ENCODE measurements at places on chromosomes 4 and X. TPM values are rescaled to one million over a fixed set of nuclear protein-coding genes. Genes with fewer than 3 reads are reported as not detected.

The SLITRK2 gene
- not detected for polyA plus RNA-seq

The LEF1 gene
- polyA plus RNA-seq = 69.1 TPM

The FATE1 gene
- not detected for polyA plus RNA-seq

The ZNF674 gene
- polyA plus RNA-seq = 1.3 TPM

The OCIAD1 gene
- polyA plus RNA-seq = 195 TPM

The UNC5C gene
- polyA plus RNA-seq = 11.0 TPM

The MAGEH1 gene
- 86.7 TPM for polyA plus RNA-seq

The RNF175 gene
- polyA plus RNA-seq = 1.4 TPM

The DACH2 gene
- polyA plus RNA-seq = 0.65 TPM

The TBX22 gene
- 0.87 TPM for polyA plus RNA-seq

The CENPVL1 gene
- 1.2 TPM for polyA plus RNA-seq

The BTC gene
- polyA plus RNA-seq = 0.79 TPM

The NAP1L2 gene
- polyA plus RNA-seq = 2.7 TPM

The PAK3 gene
- polyA plus RNA-seq = 4.7 TPM

DNA sequence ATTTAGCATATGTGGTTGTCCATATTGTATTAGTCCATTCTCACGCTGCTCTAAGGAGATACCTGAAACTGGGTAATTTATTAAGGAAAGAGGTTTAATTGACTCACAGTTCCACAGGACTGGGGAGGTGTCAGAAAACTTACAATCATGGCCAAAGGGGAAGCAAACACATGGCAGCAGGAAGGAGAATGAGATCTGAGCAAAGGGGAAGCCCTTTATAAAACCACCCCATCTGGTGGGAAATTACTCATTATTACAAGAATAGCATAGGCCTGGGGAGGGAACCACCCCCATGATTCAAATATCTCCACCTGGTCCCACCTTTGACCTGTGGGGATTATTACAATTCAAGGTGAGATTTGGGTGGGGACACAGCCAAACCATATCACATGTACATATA lies 122.6 kb upstream of the ANK2 start:
- no peak for DNase-seq

DNA sequence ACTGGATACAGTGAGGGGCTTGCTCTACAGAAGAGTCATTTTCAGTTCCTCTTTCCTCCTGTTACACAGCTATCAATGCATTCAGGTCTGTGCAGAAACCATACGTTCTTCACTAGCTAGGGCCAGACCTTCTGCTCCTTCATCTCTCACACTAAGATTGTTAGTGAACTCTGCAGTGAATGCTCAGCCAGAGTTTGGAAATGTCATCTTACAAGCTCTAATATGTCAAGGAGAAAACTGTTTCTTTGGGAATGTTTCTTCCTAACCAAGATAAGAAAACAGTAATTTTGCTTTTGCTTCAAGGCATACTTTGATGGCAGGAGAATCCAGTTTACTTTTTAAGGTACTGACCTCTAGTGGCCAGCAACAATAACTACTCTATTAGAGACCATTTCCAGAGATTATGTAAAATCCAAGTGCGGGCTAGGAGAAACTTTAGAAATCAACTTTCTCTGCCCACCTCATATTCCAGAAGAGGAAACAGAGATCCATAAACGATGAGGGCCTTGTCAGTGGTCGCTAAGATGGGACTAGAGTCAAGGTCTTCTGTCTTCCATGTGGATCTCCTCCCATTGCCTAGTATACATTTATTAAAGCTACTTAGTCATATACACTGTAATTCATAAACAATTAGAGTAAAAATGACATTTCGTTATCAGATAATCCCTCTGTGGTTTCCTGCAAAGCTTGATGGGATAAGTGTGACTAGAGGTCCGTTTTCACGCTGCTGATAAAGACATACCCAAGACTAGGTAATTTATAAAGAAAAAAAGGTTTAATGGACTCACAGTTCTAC lies 12.1 kb upstream of the CC2D2A start:
- peak; percentile 84 for DNase-seq

GRCh38 chr4:184826691-184827270 lies 1.0 kb upstream of the ACSL1 start:
- no peak for DNase-seq

GRCh38 chr4:123889507-123889906 lies 492.9 kb downstream of the SPRY1 start:
- peak; percentile 86 for DNase-seq

GRCh38 chrX:71301195-71301924 lies at the start of gene ITGB1BP2:
TSS of gene ITGB1BP2 (plus strand) at chrX:71301750. CDS start at chrX:71301807, 57 bp downstream.
- DNase-seq = peak; percentile 87

DNA sequence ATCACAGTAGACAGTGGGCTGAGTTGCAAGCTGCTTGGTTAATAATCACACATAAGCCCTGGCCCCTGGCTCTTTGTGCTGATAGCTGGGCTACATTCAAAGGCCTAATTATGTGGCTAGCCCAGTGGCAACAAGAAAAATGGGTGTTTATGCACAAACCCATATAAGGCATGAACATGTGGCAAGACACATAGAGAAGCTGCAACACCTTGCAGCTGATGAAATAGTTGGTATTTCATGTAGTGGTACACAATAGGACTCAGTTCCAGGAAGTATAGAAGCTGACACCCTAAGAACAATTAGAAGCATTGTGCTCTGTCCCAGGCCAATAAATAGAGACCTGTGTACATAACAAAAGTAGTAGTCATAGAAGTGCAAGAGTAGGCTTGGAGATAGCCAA lies 14.6 kb upstream of the ZNF630 start:
- no peak for DNase-seq

GRCh38 chrX:45428831-45429230 lies 228.2 kb upstream of the DIPK2B start:
- DNase-seq = peak; percentile 53

- DNase-seq = no peak
Observed at GRCh38 chr4:84778041-84778440, 188.4 kb downstream of the WDFY3 start.

DNA sequence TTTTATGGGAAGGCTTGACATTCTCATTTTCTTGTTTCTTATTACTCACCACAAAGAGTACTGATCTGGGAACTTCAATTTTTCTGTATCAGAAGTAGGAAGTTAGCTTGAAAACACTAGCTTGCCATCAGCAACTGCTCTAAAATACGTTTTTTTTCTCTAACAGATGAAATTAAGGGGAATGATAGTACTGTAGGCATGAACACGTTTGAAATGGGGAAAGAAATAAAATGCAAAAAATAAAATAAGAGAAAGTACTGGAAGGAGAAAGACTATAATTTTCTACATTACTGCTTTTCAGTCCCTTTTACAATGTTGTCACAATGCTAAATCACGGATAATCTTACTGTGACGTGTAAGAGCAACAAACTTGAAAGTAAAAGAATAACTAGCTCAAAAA lies 1.5 kb downstream of the RADX start:
- DNase-seq = no peak

- no peak for DNase-seq
Observed at GRCh38 chr4:22091352-22091717, 142.8 kb upstream of the KCNIP4 start.

DNA sequence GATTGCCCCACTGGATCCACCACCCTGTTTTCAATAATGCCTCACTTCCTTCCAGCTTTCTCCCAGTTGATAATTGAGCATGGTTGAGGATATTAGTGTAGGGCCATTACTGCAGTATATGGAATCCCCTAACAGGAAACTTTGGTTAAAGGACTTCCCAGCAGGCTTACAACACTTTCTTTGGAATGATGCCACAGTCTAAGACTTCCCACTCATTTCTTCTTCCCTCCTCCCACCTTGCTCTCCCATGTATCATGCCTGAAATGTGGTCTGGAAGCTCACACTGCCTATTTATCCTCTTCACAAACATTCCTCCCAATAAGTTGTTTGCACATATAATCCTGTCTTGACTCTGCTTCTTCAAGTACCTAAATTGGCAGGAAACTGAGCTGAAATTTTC lies 863.3 kb downstream of the CENPC start:
- peak; percentile 66 for DNase-seq

- DNase-seq = no peak
Observed at GRCh38 chr4:42344309-42344708, 53.0 kb upstream of the SHISA3 start.

- no peak for DNase-seq
Observed at GRCh38 chr4:2651998-2652397, 104.1 kb downstream of the TNIP2 start.

DNA sequence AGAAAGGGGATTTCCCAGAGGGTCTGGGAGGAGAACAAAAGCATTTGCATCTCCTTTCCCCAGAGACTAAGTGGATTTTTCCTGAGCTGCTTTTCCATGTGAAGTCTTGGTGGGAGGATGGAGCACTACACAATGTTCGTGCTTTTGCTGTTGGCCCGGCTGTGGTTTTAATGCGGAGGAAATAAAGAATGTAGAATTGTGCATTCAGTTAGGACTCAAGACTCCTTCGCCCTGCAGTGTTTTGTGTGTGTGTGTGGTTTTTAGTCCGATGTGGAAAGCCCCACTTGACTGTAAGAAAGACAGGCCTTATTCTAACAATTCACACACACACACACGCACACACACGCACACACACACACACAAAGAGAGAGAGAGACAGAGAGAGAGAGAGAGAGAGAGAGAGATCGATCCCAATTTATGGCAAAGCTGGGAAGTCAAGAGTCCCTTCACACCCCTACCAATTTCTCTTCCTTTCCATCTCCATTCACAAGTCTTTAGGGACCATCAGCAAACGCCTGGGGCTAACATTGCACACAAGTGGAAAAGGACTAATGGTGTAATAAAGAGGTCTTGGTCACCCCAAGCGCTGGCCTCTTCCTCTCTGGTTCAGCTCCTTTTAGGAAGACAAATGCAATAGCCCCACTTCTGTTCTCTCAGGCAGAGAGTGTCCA lies 44.2 kb downstream of the CLDN34 start:
- DNase-seq = peak; percentile 70

- no peak for DNase-seq
Observed at GRCh38 chr4:165651901-165652300, 221.1 kb upstream of the TLL1 start.

- no peak for DNase-seq
Observed at GRCh38 chrX:153485396-153486080, 9.2 kb upstream of the BGN start.

GRCh38 chr4:168811207-168811606 lies 198.8 kb downstream of the CBR4 start:
- DNase-seq = no peak

GRCh38 chr4:106565727-106566126 lies 197.1 kb upstream of the GIMD1 start:
- no peak for DNase-seq

DNA sequence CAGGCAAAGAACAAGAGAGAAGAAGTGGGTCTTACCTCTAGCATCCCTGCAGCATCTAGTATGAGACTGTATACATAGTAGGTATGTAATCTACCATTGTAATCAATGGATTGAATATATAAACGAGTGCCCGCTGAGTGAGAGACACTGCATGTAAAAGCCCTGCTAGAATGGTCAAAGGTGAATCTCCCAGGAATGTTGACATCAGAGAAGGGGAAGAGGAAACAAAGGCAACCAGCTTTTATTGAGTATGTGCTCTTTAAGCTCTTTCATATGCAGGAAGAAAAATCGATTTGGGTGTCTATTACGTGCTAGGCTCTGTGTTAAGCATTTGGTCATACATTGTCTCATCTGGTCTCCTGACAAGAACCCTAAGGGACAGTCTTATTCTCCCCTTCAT lies 91.9 kb upstream of the KLHL13 start:
- DNase-seq = no peak

DNA sequence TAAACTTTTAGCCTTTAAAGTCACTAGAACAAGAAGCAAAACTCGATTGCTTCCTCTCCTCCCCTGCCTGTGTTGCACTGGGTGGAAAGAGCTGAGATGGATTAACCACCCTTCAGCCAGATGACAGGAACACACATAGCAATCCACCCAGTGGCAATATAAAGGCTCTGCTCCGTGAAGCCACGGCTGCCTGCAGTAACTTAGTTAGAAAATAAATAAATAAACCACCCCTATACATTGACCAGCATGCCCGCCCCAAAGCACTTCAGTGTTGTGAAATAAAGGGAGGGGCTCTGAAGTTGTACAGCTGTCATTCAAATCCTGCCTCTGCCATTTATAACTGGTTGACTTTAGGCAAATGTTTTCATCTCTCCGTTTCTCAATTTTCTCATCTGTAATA lies 217.1 kb upstream of the LDB2 start:
- DNase-seq = no peak

DNA sequence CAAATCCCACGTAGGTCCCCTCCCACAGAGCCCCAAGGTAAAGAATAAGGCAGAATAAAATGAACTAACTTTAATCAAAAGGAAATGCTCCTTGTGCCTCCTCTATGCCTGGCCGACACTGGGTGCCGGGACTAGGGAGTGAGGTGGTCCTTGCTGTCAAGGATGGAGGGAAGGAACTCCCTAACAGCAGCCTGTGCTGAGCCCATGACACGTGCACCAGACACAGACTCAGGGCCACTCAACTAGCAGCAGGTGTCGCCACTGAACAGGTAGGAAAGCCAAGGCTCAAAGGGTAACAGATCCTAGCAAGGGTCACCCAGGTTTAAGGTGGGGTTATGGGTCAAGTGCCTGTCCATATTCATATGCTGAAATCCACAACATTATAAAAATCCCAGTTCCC lies 29.2 kb downstream of the MSX1 start:
- no peak for DNase-seq

DNA sequence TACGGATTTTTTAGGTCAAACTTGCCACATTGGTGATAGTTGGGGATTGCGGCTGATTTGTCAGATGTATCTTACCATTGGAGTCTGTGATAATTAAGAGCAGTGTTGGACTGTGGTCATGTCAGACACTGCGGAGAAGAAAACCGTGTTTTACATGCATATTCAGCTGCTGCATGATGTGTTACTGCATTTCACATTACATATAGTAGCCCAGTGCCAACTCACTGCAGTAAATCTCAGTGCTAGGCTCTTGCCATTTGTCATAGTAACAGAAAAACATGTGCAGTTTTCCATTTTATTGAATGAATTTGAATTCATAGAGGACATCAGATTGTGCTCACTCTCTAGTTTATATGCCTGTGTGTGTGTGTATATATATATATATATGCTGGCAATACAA lies 543.7 kb downstream of the IL1RAPL1 start:
- no peak for DNase-seq

DNA sequence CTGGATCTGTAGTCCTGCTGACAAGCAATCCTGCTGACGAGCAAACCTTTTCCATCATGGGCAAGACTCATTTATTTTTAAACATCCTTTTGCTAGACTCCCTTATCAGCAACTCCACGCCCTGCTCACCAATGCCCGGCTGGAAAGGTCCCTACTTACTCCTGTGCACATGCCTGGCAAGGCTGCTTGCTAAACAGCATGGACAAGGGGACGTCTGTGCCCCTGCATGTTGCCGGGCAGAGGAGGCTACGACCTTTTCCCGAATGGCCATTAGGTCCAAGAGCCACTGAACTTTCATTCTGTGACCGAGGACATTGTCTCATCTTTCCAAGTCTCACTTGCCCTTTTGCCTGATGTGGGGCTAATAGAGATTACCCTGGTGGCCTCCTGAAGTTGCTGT lies 98.6 kb downstream of the MGST2 start:
- peak; percentile 46 for DNase-seq

GRCh38 chrX:317424-318067 lies 1.1 kb downstream of the GTPBP6 start:
- no peak for DNase-seq

DNA sequence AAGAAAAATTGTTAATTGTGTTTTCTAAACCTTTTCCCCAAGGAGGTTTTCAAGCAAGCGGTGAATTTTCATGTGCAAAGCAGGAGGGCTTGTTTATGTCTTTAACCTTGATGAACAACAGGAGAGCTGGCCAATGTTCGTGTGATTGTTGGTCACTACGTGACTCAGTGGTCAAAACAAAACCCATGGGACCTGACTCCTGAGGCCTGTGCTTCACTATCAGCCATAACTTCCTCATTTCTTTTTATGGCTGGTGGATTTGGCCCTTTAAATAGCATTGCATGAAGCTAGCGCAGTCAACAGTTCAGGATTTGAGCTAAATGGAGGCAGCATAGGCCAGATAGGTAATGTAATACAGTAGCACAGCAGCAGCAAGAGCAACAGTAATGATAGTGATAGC lies 80.5 kb downstream of the MID1IP1 start:
- DNase-seq = no peak
